ENCODE measurements at places on chromosomes 11 and 22. TPM values are rescaled to one million over a fixed set of nuclear protein-coding genes. Genes with fewer than 3 reads are reported as not detected.

The MOGAT2 gene
- polyA plus RNA-seq: not detected

DNA sequence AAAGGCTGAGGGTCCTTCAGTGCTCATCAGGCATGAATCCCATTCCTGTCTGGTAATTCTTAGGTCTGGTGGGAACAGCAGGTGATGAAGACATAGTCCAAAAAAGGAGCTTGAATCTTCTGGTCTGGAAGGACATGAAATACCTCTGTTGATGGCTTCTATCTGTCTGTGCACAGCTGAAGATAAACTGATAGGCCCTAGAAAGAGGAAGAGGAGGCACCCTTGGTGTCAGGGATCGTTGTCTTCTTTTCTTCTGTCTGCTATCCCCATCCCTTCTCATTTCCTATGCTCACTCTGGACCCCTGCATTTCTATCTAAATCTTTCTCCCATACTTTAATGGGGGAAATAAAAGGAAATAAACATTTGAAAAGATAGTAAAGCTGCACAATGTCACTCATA lies 9.4 kb downstream of the AGBL2 start:
- no peak for DNase-seq

- no peak for DNase-seq
Measured at GRCh38 chr22:20840646-20841371, 17.8 kb downstream of the PI4KA start.

- no peak for DNase-seq
Measured at GRCh38 chr11:62892077-62892922, 11.6 kb downstream of the SLC3A2 start.

GRCh38 chr22:17964156-17964555 lies 60.2 kb downstream of the MICAL3 start:
- DNase-seq: no peak

GRCh38 chr11:2740275-2740940 lies 40.6 kb upstream of the KCNQ1OT1 start:
- DNase-seq: no peak

The ART1 gene
- polyA plus RNA-seq: not detected

GRCh38 chr11:20125927-20126326 lies 34.3 kb downstream of the DBX1 start:
- no peak for DNase-seq

Data from GM12878 (cell line).